ENCODE measurements at places on chromosomes 2 and 18.

DNA sequence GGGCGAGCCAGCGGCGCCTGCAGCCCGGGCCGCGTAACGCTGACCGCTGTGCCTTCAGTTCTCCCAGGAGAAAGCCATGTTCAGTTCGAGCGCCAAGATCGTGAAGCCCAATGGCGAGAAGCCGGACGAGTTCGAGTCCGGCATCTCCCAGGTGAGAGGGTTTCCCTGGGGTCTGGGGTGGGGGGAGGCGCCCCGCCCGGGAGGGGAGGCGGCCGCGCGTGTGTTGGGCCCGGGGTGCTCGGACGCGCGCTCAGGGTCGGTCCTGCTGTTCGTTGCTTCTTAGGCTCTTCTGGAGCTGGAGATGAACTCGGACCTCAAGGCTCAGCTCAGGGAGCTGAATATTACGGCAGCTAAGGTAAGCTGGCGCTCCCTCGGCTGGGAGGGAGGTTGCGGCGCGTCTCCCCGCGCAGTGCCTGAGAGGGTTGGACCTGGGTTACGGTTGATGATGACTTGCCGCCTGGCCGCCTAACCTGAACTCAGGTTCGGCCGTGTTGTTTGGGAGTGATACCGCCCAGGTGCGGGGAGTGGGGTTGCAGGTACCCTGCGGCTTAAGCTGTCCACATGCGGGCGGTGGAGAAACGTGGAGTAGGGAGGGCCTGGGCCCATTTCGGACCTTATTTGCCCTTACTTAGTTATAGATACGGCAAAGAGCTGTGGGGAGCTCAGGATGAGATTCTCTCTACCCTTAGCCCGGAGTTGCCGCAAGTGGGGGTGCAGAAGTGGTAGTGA, 638 bp downstream of the RPS7 start:
- no peak for DNase-seq

DNA sequence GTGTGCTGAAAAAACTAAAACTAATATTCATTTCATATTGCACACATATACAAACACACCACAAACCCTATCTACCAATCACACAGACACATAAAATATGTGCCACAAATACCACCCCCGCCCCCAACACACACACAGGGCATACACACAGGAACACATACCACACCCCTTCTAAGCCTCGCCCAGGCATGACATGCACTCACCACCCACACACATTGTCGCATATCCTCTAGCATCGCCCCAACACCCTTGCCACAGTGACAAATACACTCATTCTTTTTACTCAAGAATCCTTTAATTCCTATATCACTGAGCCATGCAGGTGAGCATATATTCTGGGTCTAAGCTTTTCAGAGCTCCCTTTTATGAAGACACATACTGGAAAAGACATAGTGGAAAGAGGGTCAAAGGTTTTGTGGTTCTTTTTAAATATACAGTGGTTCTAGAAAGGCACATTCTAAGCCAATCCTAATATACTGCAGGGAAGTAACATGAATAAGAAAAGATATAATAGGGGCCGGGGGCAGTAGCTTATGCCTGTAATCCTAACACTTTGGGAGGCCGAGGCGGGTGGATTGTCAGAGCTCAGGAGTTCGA, 24.5 kb upstream of the LCLAT1 start:
- no peak for DNase-seq

- no peak for DNase-seq
These were observed 2.4 kb downstream of the TTN start for GRCh38 chr2:178804791-178805190.

DNA sequence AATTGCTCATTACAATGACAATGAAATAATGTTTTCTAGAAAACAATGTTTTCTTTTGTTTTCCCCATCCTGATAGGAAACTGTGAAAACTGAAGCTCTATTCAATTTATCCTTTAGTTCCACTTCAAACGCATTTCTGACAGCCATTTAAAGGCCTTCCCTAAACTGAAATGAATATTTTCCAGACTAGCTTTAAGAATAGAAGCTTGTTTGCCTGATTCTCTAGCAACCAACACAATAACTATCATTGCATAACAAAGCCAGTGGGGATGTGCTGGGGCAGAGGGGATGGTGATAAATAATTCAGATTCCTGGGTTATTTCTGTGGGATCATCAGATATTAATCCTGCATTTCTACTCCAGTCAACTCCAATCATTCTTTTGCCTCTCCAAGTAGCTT, 427.1 kb downstream of the RND3 start:
- DNase-seq: no peak

GRCh38 chr2:200962811-200963123, 693 bp downstream of the ORC2 start:
- DNase-seq: no peak

DNA sequence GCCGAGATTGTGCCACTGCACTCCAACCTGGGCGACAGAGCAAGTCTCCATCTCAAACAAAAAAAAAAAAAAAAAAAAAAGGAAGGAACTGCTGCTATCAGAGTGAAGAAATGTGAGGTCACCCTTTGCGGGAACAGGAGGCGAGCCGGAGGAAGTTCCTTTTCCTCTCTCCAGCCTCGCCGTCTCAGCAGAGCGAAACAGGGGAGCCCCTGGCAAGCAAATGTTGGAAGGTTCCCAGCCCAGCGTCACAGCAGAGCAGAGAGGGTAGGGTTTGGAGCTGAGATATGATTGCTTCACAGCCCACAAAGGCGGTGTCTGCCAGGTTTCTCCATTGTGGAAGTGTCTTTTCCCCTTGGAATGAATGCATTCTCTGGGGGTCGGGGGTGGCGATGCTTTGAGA, 28.5 kb downstream of the SLC20A1 start:
- DNase-seq: no peak
